ENCODE measurements at places on chromosomes 12 and 14.
A peak's percentile ranks its signal among the peaks of the same experiment; 100 is the strongest.

GRCh38 chr14:47988175-47988574 lies 312.8 kb upstream of the MDGA2 start:
- no peak for DNase-seq

DNA sequence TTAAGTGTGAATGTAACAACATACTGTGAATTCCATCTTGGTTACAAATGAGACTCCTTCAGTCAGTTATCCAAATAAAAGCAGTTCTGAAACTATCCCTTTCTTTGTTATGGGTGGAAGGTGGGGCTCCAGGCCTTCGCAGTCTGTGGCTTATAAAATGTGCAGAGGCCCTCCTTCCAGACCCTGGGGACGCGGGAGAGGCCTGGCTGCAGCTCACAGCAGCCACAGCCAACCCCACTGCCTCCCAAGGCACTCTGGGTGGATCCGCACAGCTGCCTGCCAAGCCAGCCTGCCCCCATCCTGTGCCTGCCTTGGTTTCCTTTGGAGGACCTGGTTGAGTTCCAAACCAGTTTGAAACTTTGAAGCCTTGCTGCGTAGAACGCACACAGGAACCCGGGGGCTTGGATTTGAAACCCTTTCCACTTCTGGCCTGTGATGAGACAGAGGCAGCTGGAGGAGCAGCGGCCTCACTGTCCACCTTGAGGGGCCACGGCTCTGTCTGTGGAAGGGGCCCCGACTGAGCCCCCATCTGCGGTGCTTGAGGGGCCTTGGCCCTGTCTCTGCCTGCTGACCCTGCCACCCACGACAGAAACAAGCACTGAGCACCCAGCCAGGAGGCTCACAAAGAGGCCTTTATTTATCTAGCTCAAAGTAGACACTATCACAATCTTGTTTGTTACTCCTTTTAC lies 30.4 kb downstream of the CCNK start:
- DNase-seq = no peak

- no peak for DNase-seq
Observed at GRCh38 chr12:30782316-30783173, 27.8 kb upstream of the CAPRIN2 start.

DNA sequence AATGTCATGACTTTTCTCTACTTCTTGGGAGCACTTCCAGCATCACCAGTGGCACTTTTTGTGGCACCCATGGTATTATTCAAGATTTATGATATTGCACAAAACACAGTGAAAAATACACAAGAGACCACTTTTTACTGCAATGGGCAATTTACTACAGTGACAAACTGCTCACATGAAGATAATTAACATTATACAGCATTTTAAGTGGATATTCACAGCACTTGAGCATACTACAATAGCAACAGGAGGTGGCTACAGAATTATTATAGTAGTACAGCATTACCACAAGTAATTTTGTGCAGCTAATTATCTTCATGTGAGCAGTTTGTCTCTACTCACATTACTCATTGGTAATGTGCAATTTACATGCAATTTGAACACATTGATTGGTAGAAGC lies 18.3 kb downstream of the IL26 start:
- no peak for DNase-seq

DNA sequence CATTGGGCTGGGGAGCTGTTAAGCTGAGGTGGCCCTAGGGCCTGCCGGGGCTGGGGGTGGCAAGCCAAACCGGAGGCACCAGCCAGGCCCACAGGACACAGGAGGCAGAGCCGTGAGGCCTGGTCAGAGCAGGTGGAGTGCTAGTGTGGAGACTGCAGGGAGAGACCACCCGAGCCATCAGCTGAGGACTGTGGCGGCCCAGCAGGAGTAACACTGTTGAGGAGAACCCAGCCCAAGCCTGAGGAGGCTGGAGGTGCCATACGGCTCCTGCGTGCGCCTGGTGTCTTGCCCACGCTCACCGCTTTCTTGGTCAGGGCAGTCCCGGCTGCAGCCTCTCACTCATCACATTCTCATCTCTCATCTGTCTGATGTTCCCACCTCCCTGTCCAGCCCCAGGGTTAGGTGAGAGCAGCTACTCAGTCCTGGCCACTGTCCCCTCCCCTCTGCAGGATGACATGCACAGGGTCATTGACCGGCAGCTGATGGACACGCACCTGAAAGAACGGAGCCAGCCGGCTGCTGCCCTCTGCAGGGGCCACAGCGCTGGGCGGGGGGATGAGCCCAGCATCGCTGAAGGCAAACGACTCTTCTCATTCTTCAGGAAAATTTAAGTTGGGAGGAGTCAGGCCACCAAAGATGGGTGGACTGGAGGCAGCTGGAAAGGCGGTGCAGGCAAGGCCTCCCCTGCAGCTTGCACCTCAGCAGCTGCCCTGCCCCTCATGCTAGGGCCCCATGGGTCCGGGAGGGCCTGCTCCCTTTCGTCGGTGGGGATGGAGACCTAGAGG lies 23.8 kb downstream of the RAB35 start:
- DNase-seq = no peak

GRCh38 chr14:74501135-74501614 lies 7.6 kb downstream of the ISCA2 start:
- no peak for DNase-seq

DNA sequence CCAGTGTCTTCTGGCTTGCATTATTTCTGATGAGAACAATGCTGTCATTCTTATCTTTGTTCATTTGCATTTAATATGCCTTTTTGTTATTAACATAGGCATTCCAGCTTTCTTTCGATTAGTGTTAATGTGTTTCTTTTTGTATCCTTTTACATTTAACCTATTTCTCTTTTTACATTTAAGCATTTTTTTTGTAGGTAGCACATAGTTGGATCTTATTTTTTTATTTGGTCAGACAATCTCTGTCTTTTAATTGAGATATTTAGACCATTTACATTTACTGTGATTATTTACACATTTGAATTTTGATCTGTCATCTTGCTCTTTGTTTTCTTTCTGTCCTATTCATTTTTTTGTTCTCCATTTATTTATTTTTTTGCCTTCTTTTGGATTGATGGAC lies 14.5 kb upstream of the KIF26A start:
- DNase-seq = no peak

DNA sequence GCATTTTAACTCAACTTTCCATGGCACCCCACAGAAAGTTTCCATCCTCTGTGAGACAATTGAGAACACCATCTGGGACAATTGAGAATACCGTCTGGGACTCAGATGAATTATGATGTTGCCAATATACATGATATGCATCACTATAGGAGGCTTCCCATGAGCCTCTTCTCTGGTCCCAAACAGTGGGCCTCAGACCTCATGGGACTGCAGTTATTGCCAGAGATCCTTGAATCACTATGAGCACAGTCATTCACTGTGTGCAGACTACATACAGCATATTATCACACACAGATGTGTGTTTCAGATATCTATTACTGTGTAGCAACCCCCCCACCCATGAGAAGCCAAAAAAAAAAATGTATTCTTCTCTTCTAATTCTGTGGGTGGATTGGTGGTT lies 134.4 kb downstream of the GXYLT1 start:
- no peak for DNase-seq

GRCh38 chr14:68513137-68513536 lies 279.7 kb downstream of the ZFP36L1 start:
- DNase-seq = no peak

DNA sequence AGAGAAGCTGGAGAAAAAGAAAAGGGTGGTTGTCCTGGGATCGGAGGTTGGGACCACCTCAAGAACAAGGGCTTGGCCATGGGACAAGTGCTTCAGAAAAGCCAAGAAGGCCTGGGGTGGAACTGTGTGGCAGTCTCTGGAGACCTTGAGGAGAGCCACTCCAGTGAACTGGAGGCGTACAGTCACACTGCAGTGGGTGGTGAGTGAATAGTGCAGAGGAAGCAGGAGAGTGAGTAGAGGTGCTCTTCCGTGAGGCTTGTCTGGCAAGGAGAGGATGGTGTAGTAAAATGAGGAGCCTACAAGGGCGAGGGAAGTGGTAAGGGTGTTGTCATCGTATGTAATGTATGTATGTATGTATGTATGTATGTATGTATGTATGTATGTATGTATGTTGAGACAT lies 20.9 kb downstream of the RASSF3 start:
- DNase-seq = no peak

DNA sequence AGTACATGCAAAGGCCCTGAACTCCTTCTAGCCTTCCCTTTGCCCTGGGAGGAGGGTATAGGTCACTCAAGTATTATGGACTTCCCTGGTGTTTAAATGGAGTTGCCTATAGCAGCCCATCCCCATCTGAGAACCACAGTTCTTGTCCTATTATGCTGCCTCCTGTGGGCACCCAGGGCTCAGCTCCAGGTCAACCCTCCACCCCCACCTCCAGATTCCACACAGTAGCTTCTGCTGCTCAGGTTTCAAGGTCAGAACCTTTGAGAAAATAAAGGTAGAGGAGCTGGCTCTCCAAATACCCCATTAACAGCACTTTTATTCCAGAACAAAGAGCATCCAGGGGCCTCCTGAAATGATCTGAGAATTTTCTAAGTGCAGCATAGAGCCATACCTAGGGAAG lies 57.4 kb downstream of the ACTN1 start:
- DNase-seq = no peak

DNA sequence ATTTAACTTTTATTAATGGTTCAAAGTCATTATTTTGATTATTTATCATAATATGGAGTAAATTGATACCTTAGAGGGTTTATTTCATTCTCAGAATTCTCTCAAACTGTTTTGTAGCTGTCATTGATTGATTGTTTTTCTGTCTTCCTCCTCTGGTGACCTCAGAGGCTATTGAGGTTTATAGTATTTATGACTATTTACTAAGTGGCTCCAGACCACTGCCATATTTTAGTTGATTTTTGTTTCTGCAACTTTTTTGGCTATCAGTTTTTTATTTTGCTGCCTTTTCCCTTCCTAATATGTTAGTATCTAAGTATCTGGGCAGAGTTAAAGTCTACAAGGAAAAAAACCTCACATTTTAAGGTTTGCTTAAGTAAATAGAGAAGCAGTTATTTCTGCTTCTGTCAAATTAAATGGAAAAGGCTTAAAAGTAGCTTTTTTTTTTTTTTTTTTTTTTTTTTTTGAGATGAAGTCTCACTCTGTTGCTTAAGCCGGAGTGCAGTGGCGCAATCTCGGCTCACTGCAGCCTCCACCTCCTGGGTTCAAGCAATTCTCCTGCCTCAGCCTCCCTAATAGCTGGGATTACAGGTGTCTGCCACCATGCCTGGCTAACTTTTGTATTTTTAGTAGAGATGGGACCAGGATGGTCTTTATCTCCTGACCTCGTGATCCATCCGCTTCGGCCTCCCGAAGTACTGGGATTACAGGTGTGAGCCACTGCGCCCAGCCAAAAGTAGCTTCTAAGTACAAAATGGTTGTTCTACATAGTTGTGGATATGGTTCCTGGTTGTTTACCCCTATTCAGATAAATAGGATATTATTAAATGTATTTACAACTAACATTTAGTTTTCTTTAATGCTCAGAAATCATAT lies 8.2 kb downstream of the MDM2 start:
- DNase-seq = no peak

GRCh38 chr14:75264036-75264435 lies 14.6 kb upstream of the FOS start:
- DNase-seq = no peak

GRCh38 chr12:49432616-49433015 lies 65.4 kb downstream of the SPATS2 start:
- DNase-seq = no peak

DNA sequence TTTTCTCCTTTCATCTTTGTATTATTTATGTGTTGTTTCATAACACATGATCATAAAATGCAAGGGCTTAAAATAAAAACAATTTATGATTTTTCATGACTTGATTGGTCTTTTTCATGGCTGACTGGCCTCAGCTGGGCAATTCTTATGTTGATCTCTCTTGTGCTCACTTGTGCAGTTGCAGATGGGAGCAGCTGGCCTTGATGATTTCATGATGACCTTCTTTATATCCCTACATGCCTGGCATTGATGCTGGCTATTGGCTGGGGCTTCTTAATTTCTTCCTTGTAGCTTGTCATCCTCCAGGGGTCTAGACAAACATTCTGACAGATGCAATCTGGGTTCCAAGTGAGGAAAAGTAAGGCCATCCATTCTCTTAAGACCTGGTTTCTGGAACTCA lies 1832.8 kb upstream of the FLRT2 start:
- no peak for DNase-seq

- no peak for DNase-seq
Observed at GRCh38 chr12:89082370-89082753, 269.9 kb downstream of the DUSP6 start.

DNA sequence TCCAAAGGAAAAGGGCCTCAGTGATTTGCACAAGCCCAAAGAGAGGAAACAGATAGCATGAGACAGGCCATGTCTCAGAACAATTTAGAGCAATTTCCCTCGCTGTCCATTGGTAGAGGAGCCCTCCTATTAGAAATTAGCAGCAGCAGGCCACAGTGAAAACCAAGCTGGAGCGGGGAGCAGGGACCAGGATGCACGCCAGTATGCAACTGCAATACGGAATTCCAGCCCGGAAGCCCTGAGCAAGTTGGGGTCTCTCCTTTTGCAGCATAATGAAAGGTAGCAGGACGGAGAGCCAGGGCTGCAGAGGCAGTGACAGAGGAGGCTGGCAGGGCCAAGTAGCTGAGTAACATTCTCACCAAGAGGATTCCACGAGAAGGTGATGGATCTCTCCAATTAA lies 84.9 kb upstream of the CLMN start:
- DNase-seq = no peak

DNA sequence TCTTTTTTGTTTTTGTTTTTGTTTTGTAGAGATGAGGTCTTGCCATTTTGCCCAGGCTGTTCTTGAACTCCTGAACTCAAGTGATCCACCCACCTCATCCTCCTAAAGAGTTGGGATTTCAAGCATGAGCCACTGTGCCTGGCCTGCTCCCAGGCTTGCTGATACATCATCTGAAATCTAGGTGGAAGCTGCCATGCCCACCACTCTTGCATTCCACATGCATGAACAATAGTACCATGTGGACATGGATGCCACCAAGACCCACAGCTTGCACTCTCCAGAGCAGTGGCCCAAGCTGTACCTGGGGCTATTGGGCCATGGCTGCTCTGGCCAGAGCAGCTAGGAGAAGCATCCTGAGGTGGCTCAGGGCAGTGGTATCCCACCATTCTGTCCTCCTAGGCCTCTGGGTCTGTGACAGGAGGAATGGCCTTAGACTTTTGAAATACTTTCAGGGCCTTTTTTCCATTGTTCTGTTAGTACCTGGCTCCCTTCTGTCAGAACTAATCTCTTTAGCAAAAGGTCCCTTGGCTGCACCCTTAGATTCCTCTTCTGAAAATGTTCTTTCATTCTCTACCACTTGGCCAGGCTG lies 13.7 kb downstream of the FLVCR2 start:
- DNase-seq = no peak

GRCh38 chr12:131869871-131870418 lies 24.5 kb upstream of the ULK1 start:
- DNase-seq = peak; percentile 51

DNA sequence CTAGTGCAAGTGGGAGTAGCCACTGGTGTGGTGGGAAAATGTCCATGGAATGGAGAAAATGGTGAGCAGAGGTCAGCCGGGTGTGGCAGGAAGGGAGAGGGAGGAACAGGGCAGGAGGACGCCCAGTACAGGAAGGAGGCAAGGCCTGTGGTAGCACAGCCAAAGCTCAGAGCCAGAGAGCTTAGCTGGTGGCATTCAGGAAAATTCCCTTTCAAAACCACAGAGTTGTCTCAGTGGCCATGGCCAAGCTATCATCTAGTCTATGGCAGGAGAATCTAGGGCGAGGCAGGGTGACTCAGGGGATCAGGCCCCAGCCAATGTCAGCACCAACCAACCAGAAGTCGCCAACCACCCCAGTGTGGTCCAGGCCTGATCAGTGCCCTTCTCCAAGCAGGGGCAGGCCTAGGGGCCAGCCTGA lies 67.7 kb upstream of the DDX11 start:
- DNase-seq = peak; percentile 95

GRCh38 chr14:74571441-74571841 lies 40.6 kb downstream of the LTBP2 start:
- no peak for DNase-seq

- DNase-seq = no peak
Observed at GRCh38 chr12:213527-213932, 427 bp downstream of the SLC6A12 start.
